DMS53 (cell line): ENCODE measurements at places on chromosomes 11 and 22.
A peak's percentile ranks its signal among the peaks of the same experiment; 100 is the strongest.

GRCh38 chr11:60987577-60988277 is 16.2 kb downstream of the CD6 start:
- no peak for DNase-seq

- DNase-seq = peak; percentile 59
Observed at GRCh38 chr11:63768237-63769041, at the start of gene ZFTA. Gene ZFTA, minus strand, starts transcription at chr11:63768775. Its CDS starts 153 bp downstream, at chr11:63768622.

GRCh38 chr11:74018331-74019005 is 9.6 kb upstream of the UCP3 start:
- peak; percentile 62 for DNase-seq

GRCh38 chr11:119029069-119029339 is 1.7 kb downstream of the SLC37A4 start:
- no peak for DNase-seq
